Mammary epithelial cell (primary cell): ENCODE measurements at places on chromosomes 11 and 22.

- DNase-seq = no peak
Measured at GRCh38 chr22:39470451-39471291, 13.9 kb downstream of the MGAT3 start.

DNA sequence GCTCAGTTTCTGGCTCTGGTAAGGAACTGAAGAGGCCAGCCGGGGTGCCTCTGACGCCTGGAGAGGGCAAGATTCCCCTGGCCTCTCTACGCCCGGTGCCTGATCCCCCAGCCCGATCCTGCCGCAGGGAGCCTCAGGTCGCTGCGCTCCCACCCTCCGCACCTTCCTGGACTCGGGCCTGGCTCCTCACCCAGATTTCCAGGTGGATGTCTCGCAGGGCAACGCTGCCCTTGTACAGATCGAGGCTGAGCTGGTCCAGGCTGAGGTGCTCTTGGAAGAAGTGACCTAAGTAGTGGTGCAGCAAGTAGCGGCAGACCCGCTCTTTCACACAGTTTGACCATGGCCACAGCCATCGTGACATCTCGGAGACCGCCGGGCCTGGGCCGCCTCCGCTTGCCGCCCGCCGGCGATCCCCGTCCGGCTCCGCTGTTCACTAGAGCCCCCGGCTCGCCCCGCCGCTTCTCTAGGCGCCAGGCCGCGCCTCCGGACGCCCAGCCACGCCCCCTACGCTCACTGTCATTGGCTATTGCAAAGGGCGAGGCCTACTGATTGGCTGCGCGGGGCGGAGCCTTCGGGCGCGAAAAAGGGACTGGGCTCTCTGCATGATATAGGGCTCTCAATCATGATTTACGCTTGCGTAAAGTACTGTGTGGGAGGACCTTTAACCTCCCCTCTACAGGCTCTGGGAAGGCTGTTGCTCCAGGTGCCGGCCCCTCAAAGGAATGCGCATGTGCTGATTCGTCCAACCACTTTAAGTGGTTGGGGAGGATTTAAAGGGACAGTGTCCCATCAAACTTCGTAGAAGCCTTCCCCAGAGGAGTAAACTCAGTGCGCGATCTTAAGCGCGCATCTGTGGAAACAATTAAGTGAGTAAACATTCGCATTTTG is at the start of gene ATG2A:
Gene ATG2A (minus strand): TSS at position 435 of the 888 bp plus-strand sequence. CDS start 74 bp downstream, at position 361.
- peak; percentile 100 for DNase-seq

DNA sequence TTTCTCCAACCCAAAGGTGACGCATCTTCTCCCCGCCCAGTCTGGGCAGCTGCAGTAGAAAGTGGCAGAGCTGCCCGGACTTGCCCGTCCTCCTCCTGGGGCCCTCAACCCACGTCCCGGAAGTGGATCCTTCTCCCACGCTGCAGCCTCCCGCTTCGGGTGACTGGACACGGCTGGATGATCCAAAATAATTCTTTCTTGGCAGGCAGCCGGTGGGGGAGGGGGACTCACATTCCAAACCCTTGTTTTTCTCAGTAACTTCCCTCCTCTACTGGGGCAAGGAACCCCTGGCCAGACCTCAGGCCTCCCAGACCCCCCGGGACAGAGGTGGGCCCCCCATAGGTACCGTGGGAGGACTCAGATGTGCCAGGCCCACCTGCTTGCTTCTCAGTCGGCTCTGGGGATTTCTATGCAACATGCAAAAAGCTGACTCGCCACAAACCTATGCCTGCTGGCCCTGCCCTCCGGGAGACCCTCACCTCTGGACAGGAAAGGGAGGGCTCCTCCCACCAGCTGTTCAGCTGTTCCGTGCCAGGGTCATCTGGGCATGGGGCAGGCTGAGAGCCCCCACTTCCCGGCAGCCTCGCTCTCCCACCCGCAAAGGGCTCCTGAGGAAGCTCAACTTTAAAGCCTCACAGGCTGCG is 1.4 kb downstream of the PLXNB2 start:
- peak; percentile 97 for DNase-seq

DNA sequence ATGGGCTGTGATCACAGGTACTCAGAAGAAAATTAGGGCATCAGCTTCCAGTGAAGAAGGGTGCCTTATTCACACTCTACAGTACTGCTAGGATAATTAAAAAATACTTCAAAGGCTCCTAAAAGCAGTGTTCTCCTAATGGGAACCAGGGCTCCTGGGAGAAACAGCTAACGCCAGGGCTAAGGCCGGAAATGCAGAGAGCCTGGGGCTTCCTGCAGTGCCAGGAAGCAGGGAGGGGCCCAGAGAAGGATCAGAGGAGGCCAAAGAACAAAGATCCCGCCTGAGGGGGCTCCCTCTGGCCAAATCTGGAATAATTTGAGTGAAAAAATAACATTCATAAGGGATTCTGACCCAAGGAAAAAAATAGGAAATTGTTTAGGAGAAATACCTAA is 27.5 kb downstream of the TOLLIP start:
- no peak for DNase-seq

DNA sequence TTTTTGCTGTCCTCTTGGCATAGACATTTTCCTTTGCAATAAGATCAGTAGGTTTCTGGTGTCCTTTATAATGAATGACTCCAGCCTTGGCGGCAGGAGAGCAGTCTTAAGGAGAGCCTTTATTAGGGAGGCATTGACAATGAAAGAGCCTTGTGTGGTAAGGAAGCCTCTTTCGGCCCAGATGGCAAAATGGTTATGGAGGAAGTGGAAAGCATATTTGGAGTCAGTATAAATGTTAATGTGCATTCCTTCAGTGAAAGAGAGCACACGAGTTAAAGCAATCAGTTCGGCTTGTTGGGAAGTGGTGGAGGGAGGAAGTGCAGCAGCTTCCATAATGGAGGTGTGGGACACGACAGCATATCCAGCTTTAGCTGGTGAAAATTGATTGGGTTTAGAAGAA is 18.1 kb upstream of the ANO1 start:
- no peak for DNase-seq

GRCh38 chr22:25628494-25628893 is 64.0 kb downstream of the GRK3 start:
- no peak for DNase-seq

DNA sequence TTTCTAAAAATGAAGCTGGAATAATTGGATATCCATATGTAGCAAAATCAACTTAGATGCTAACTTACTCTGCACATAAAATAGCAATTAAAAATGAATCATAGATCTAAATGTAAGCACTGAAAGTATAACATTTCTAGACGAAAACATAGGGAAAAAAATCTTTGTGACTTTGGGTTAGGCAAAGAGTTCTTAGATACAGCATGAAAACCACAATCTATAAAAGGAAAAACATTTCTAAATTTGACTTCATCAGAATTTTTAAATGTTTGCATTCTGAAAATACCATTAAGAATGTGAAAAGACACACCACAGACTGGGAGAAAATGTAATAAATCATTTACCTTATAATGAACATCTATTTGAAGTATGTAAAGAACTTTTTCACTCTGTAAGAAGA is 128.8 kb downstream of the APIP start:
- DNase-seq = no peak

DNA sequence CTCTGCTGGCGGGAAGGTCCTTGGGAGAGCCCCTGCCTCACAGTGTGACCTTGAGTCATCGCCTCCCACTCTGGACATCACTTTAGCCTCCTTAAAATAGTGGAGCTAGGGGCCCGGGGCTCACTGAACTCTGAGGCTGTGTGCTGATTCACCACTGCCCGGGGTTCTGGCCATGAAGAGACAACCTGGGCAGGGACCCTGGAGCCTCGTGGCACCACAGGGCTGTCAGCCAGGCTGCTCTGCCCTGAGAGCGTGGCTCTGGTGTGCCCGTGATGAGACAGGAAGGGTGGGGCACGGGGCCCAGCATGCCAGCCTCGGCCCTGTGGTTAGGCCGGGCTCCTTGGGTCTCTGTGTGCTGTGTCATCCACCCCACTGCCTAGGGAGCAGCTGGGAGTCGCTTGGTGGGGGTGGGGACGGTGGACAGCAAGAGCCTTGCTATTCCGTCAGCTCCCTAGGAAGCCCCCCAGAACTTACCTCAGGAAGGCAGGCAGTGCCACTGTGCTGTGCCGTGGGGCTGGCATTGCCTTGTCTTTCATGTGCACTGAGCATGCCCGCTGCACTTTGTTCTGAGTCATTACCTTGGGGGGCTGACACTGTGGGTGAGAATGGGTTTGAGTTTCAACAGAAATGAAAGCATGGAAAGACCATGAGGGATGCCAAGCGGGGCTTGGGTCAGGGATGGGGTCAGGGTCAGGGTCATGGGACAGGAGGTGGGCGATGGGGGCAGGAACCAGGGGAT is 31.7 kb downstream of the TPCN2 start:
- peak; percentile 85 for DNase-seq

GRCh38 chr22:45845076-45845487 is 131.9 kb downstream of the WNT7B start:
- DNase-seq = no peak

DNA sequence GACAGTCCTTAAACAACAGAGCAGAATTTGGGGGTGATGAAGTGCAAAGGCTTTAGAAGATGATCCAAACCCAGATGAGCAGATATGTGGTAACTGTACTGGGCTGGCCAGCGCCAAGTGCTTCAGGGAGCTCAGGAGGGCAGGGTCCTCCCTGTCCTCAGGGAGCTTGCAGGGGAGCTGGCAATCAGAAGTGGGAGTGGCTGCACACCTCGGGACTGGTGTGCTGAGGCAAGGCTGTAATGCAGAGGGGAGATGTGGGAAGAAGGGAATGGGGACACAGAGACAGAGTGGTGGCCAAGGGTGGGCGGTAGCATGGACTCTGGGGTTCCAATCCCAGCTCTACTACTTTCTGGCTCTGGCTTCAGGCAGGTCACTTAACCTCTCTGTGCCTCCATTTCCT is 235.6 kb upstream of the NCAM1 start:
- DNase-seq = no peak

- no peak for DNase-seq
Measured at GRCh38 chr11:69664103-69664775, 10.9 kb downstream of the LTO1 start.

DNA sequence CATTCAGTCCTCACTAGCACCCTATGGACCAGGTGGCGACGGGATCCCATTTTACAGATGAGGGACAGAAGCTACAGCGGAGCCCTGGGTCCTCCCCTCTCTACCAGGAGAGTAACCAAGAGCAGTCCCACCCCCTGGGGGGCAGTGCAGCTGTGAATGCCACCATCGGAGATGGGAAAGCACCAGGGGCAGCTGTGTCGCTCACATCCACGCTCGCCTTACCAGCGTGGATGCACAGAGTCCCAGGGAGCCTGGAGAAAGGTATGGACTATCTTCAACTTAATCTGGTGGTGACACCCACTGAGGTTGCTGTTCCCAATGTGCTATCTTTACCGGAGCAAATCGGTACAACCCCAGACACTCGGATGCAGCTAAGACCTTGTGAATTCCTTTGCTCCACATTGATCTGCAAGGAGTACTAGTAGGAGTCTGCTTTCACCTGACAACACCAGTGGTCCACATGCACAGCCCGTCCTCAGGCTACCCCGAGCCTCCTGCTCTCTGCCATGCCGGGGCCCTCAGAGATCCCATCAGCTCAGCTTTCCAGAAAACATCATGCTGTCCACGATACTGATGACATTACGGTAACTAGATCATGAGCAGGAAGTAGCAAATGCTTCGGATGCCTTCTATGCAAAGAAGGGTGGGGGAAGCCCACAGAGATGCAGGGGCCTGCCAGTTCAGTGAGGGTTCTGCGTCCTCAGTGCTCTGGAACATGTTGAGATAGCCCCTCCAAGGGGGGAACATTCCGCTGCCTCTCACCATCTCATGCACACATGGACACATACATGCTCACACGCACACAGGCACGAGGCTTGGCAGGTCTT is 126.0 kb downstream of the CTTN start:
- DNase-seq = no peak

DNA sequence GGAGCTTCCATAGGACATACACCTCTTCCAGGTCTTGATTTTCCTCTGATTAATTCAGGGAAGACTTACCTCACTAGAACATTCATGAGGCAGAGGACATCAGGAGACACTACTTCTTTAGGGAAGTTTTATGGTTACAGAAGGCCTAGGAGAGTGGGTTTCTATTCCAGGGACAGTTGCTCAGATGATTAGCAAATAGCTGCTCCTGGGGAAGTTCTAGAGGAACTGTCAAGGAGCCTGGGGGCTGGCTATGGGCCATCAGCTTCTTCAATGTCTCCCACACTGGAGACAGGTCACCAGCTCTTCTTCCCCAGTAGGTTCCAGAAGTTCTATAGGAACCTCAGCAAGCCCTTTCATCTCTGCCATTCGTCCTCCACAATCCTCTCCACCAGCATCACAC is 11.5 kb upstream of the OR10A5 start:
- DNase-seq = no peak

DNA sequence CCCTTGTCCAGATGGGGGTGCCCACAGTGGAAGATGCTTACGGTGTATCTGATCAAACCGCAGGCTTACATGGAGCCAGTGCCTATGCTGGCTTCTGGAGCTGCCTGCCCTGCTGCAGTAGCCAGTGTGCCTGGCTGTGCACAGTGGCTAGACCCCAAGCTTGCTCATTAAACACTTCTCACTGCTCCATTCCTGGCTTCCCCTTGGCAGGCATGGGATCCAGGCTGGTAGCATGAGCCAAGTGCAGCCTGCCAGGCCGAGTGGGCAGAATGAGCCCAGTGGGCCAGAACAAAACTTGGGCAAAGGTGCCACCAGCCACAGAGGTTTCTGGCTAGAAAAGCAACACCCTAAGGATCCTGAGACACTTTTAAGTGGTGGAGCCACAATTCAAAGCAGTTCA is 55.4 kb upstream of the B3GNT6 start:
- DNase-seq = no peak

- peak; percentile 62 for DNase-seq
Measured at GRCh38 chr11:36308577-36308976, 12.5 kb downstream of the PRR5L start.

GRCh38 chr11:45518833-45519535 is 146.4 kb downstream of the CHST1 start:
- DNase-seq = no peak

GRCh38 chr22:43342347-43343261 is 568 bp downstream of the SCUBE1 start:
- no peak for DNase-seq

GRCh38 chr11:83046621-83047172 is 25.0 kb downstream of the RAB30 start:
- DNase-seq = no peak

- DNase-seq = peak; percentile 21
Measured at GRCh38 chr11:130400781-130401483, 27.5 kb downstream of the ADAMTS8 start.
